ENCODE measurements at places on chromosomes 6 and 20.

GRCh38 chr6:36772397-36772796, 66.8 kb downstream of the CPNE5 start:
- no peak for DNase-seq

DNA sequence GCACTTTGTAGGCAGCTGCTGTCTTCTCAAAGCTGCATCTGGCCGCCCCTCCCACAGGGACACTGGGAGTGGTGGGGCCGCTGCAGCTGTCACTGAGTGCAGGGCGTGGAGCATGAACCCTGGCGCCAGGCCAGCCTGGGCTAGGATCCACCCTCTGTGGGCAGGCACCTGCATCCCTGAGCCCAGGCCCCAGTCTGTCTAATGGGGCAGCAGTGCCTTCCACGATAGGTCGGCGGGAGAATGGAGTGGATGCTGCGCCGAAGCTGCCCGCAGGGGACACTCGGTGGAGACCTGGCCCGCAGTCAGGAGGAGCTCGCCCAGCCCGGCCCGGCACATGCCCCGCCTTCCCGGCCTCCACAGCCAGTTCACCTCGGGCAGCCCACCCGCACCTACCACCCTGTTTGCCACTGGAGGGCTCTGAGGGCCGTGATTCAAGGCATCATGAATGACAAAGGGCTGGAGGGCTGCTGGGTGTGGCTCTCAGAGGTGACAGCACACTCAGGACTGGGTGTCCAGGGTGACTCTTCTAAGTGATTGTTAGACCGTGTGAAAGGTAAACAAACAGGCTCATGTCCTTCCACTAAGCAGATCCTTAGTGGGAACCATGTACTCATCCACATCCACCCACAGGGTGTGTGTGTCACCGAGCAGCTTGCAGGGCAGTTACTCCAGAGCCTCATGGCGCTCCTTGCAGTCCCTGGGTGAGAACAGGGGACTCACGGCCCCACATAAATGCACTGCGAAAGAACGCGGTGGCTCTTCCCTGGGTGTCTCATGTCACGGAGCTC, 133.9 kb downstream of the AGPAT4 start:
- DNase-seq = no peak

- no peak for DNase-seq
Observed at GRCh38 chr6:125002406-125002741, 40.1 kb downstream of the RNF217 start.

GRCh38 chr6:110781522-110782214, 33.6 kb downstream of the CDK19 start:
- no peak for DNase-seq

GRCh38 chr20:22582386-22582963, 1.9 kb downstream of the FOXA2 start:
- no peak for DNase-seq

DNA sequence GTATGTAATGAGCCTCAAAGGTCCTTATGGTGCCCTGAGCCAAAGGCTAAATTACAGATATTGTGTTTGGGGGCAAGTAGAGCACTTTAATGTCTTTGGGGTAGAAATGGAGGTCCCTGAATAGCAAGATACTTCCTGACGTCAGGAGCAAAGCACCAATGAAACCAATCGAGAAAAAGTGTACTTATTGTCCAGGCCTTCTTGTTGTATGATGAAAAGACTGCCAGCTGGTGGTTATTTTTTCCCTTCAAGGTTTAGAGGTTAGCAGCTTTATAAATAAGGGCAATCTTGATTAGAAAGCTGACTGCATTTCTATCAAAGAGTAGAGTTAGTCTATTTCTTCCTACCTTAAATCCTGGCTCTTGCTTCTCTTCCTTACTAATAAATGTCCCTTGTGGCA, 76.1 kb upstream of the HSF2 start:
- no peak for DNase-seq

DNA sequence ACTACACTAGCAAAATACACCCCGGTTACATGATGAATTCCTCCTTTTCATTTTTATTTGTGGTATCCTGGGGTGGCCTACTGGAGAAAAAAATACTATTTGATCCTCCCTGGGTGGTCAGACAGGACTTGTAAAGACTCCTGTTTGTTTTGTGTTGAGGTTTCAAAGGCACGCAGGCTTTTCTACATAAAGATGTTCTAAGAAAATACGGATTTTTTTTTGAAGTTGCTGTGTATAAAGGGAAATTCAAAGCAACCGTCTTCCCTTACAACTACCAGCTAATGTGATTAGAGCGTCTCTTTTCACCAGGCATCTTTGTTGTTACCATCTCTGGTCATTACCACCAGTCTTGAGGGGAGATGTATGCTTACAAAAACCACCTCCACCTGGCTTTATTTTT, 187.1 kb downstream of the SOX4 start:
- DNase-seq = no peak
